ENCODE measurements at places on chromosomes 16 and 17.

- DNase-seq = no peak
Measured at GRCh38 chr17:66518677-66519076, 216.3 kb downstream of the PRKCA start.

DNA sequence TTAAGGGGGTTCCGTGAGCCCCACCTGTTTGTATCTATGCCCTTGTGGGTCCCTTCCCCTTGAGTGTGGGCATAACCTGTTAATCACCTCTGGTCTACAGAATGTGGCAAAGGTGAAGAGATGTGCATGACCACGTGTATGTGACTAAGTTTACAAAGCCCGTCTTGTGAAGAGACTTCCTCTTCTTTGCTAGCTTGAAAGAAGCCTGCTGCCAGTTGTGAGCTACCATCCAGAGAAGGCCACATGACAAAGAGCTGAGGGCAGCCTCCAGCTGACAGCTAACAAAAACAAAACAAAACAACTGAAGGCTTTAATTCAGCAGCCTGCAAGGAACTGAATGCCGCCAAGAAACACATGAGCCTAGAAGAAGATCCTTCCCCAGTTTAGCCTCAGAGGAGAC, 112.0 kb downstream of the AXIN2 start:
- DNase-seq = no peak

DNA sequence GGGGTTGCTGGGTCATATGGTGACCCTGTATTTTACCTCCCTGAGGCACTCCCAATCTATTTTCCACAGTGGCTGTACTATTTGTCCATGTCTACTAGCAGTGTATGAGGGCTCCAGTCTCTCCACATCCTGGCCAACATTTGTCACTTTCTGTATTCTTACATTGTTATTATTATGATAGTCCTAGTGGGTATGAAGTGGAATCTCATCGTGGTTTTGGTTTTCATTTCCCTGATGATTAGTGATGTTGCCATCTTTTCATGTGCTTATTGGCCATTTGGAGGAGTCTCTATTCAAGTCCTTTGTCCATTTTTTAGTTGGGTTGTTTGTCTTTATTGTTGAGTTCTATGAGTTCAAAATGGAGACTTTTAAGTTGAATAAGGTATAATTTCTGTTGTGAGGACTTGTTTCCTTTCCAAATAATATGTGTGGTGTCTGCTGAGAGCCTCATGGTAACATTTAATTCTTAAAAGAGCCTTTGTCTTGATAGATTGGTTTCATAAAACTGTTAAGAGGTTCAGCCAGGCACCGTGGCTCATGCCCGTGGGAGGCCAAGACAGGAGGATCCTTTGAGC, 108.2 kb downstream of the RPTOR start:
- DNase-seq = no peak

GRCh38 chr16:50309156-50309526, 42.8 kb downstream of the ADCY7 start:
- DNase-seq = no peak

DNA sequence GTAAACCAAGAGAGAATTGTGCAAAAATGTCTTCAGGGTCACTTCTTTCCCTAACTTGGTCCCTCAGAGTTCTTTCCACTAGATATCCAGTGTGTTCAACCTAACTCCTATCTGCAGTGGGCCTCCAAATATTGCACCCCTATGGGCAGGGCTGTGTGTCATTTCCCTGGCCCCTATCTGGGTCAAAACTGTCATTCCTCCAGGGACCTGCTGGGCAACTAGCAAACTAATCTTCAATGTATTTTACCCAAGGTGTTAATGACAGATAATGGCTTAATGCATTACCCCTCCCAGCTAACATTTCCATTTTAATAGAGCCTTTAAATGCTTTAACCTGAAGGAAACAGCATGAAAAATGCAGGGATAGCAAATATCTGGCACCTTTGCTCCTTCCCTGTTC, 25.8 kb upstream of the SKAP1 start:
- DNase-seq = no peak

- no peak for DNase-seq
Measured at GRCh38 chr16:12395268-12395667, 408.4 kb downstream of the CPPED1 start.

- no peak for DNase-seq
Measured at GRCh38 chr16:25256695-25257469, 763 bp downstream of the ZKSCAN2 start.

DNA sequence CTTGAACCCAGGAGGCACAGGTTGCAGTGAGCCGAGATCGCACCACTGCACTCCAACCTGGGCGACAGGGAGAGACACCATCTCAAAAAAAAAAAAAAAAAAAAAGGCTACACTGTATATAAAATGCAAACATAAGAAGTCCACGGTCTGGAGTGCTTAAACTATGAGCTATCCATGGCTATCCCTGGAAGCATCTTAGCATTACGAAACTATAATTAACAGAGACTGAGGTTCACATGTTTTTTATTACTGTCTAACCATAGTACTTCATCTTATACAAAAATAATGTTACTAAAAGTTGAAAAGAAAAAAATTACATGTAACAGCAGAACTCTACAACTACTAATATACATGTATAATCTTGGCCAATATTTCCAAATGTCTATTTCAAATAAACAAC, 32.8 kb downstream of the HELZ start:
- DNase-seq = peak; percentile 78

DNA sequence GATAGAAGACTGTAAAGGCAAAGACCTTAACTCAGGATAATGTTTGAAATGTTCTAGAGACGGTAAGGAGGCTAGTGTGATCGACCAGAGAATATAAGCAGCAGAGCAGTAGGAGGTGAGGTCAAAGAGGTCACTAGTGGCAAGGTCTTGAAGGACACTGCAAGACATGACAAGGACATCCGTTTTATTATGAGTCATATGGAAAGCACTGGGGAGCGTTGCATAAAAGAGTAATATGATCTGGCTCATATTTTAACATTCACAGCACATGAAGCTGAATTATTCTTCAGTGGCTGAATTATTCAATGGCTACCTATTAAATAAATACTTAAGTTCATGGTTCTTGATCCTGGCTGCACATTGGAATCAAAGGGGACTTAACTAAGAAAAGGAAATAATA, 123.7 kb downstream of the SOX9 start:
- no peak for DNase-seq

GRCh38 chr17:50770346-50770745, 3.0 kb upstream of the ANKRD40CL start:
- no peak for DNase-seq

DNA sequence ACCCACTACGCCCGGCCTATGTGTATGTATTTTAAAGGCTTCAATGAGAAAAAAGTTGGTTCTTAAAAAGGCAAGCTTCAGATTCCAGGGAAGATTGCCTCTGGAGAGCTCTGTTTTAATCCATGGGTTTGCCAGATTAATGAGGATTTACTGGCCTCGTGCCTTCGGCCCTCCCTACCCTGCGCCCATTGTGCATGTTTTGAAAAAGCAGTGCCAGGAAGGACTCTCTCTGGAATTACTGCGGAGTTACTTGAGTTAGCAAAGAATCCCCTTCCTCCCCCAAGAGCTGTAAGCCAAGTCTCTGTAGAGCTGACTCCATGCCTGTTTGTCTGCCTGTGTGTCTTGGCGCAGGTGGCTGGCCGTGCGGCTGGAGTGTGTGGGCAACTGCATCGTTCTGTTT, 98.9 kb downstream of the ABCC6 start:
- DNase-seq = no peak

DNA sequence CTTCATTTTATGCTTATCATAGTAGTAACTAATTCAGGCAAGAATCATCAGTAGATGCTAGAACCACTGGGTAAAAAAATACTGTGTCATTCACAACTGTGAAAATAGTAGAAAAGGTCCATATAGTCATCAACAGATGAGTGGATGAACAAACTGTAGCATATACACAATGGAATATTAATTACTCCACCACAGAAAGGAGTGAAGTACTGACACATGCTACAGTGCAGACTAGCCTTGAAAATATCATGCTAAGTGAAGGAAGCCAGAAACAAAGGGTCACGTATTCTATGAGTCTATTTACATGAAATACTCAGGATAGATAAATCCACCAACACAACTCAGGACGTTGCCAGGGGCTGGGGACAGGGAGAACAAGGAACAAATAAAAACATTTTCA, 13.3 kb downstream of the USP22 start:
- DNase-seq = no peak

- DNase-seq = no peak
Measured at GRCh38 chr16:23339787-23340186, 37.7 kb downstream of the SCNN1B start.

DNA sequence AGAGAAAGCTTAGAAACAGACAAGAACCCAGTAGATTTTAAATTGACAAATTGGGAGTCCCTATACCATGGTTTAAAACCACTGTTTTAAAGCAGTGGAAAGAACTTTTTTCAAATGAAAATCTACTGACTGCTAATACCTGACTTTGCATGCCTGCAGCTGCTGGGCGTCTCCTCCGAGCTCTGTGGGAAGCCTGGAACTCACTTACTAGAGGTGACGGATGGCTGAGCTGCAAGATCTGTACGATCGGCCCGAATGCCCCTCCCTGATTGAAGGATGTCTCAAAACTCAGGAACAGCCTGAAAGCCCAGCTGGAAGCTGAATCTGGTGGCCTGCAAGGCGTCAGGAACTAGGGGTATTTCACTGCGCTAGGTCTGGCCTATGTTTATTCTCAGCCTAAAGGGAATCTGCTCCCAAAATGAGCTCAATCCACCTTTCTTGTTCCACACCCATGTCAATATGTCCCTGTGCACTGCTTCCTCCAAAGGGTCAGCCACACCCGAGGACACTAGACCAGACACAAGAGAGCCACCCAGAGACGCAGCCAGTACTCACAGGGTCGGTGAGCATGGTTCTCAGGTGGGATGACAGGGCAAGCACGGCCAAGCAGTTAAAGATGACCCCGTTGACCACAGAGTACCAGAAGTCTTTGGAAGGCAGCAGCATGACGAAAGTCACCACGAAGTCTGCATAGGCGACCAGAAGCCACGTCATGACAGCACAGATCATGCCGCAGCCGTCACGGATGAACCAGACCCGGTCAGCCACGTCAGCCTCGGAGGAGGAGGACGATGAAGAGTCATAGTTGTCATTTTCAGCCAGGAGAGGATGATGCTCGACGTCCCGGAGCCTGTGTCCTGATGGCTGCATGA, 21.4 kb downstream of the ZDHHC7 start:
- DNase-seq = no peak

- DNase-seq = no peak
Measured at GRCh38 chr17:38424297-38424972, 3.8 kb upstream of the ARHGAP23 start.

Measured in fibroblast of skin of left quadriceps (primary cell).